ENCODE measurements at places on chromosomes 2 and 18.

DNA sequence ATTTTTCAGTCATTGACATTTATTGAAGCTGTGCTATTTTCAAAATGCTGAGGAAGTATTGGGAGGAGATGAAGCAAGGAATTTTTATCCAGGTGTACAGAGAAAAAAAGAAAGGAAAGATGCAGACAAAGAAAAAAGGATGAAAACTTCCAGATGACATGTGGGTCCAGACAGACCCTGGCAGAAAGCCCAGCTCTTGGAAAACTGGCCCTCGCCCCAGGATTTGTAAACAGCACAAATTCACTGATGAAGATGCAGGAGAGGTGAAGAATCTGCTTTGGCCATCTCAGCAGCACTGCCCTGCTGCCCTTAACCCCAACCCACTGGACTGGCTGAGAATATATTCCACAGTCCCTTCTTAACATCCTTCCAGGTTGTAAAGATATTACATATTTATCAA is 12.5 kb downstream of the TACR1 start:
- no peak for DNase-seq

- DNase-seq: no peak
Measured at GRCh38 chr2:85355073-85355410, 473 bp downstream of the ELMOD3 start.

GRCh38 chr2:108823286-108823685 is 36.7 kb downstream of the CCDC138 start:
- DNase-seq: no peak

DNA sequence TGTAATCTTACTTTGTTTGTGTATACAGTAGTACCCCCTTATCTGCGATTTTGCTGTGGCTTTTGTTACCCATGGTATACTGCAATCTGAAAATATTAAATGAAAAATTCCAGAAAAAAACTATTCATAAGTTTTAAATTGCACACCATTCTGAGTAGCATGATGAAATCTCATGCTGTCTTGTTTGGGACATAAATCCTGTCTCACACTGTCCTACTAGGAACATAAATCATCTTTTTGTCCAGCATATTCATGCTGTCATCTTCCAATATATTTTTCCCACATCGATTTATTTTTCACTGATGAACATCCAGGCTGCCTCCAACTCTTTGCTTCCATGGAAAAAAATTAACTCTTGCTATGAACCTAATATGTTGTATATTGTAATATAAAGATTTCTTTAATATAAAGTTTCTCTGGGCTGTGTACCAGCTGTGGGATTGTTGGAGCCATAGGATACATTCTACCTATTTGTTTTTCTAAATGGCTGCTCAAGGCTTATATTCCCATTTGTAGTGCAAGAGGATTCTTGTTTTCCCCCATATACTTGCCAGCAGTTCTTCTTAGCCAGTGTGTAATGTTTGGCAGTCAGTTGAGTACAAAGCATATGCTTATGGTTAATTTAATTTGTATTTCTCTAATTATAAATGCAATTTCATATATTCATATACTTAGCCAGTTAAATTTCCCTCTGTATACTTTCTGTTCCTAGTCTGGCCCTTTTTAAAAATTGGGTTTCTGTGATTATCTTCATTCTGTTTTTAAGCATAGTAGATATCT is 114.3 kb upstream of the MYO3B start:
- no peak for DNase-seq

GRCh38 chr2:74504591-74504990 is 2.9 kb downstream of the PCGF1 start:
- no peak for DNase-seq

DNA sequence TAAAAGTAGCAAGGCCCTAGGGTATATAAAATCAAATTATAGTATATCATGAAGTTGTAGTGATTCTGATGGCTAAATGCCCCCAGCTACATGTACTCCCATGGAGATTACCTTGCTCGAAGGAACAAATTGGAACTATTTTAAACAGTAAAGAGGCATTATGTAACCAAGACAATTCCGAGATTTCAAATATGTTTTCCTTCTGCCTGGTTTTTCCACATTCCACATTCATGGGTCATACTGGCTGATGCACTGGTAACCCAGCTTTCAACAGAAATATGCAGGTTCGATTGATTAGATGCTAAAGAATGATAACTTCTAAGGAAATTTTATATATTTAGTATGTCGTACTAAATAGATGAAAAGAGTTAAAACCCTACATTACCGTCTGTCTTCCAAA is 62.3 kb upstream of the MGAT4A start:
- DNase-seq: no peak

GRCh38 chr2:45610281-45611019 is 617 bp downstream of the SRBD1 start:
- DNase-seq: peak; percentile 85

GRCh38 chr18:66325251-66325650 is 278.6 kb downstream of the CDH19 start:
- no peak for DNase-seq

GRCh38 chr18:2894131-2894840 is 47.5 kb downstream of the EMILIN2 start:
- no peak for DNase-seq

DNA sequence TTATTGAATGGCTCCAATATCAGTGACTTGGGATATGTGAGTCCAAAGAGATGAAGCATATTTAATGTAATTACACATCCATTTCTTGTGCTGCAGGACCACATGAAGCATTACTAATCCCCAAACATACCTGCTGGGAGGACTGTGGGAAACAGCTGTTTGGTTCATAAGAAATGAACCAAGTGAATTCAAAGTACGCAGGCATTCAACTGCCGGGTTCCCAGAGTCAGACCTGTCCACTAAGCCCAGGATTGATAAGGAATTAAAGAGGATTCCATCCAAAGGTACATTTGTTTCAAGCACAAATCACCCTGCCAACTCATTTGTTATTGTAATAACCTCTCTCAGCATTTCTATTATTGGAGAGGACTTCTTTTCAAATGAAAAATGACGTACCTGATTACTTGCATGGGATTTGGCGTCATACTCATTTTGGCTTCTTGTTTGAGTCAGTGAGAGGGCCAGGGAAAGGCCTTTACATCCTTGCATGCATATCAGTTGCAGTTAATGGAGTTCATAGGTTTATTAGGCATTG is 230.7 kb downstream of the TXNL1 start:
- no peak for DNase-seq

DNA sequence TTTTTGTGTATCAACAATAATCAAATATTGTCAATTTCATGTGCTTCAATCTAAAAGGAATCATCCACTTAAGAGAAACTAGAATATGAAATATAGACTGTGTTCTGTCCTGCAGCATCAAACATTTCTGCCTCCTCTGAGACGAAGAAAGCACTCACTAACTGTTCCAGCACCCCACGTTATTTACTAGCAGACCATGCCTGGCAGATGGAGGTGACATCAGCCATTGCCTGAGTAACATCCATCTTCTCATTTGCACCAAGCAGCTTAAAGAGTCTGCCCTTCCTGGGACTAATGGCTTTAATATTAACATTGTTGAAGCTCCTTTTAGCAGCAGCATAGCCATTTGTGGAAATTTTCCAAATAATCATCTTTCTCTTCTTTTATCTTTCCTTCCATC is 25.7 kb downstream of the SGPP2 start:
- DNase-seq: no peak

DNA sequence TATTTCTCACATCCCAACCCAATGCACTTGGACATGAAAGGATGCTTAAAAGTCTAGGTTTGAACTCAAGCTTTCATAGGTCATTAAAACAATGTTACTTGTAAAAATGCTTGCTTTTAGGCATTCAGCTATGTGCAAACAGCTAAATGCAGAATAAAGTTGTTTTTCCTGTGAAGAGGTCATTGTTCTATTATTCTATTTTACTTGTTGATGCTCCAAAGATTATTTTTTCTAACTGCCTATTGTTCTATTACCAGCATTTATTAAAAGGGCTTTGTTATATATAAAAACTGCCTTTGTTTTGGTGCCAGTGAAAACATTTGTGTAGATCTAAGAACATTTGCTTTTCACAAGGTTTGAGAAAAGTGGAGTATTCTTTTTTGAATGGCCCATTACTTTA is 49.4 kb downstream of the TMEM178A start:
- DNase-seq: no peak

GRCh38 chr18:8943900-8944870 is 158.3 kb upstream of the NDUFV2 start:
- no peak for DNase-seq

DNA sequence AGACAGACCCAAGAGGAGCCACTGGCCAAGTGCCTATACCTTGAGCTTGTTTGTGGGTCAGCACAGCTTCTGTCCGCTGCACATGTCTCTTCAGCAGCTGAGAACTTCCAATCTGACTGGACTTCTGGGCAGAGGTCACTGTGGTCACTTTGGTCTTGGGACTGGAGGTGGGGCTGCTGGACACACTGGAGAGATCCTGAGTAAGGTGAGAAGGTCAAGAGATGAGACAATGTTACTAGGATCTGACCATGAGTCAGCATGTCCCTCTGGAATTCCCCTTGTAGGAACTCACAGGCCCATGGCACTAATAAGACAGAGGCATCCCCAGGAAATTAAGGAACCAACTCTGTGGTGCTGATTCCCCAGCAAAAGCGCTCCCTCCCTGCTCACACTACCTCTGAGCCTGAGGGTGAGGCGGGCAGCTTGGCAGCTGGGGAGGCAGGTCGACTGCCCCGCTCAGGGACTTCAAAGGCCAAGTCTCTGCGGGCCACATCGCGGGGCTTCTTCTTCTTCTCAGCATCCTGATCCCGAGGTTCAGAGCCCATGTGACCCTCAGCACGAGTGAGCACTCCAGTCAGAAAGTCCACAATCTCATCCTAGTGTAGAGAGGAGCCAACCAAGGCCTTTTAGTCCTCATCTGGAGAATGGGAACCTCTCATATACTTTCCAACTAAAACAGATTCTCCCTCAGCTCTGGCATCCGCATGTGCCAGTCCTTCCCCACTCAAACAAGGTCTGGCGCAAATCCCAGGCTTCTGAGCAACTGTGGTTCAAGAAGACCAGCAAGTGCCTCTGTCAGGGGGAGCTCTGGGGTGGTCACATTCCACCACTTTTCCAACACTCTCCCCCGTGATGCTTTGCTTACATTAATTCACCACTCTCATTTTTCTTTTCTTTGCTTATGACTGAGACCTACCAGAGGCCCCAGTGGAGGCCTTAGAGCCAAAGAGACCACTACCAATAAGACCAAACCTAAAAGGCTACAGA is 29.4 kb downstream of the KANSL3 start:
- DNase-seq: no peak

DNA sequence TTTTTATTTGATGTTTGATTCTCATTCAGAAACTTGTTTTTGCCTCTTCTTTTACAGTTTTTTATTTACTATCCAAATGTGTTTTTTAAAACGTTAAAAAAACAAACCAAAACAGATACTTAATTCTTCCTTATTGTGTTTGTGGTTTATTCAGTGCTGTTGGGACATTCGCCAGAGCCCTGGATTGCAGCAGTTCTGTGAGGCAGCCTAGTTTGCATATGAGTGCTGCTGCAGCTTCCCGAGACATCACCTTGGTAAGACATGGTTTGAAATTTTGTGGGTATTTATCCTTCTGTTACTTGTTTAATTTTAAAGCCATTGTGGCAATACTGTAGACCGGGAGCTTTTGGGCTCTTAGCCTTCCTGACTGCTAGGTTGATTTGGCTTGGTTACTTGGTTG is 91.2 kb downstream of the MTA3 start:
- no peak for DNase-seq

GRCh38 chr18:46174342-46175041 is 70.3 kb downstream of the HAUS1 start:
- DNase-seq: no peak

- DNase-seq: no peak
Measured at GRCh38 chr2:9807056-9807455, 36.2 kb upstream of the TAF1B start.

GRCh38 chr2:145813481-145813880 is 1293.6 kb upstream of the ZEB2 start:
- no peak for DNase-seq

GRCh38 chr2:159475793-159476192 is 140.6 kb downstream of the BAZ2B start:
- no peak for DNase-seq

- no peak for DNase-seq
Measured at GRCh38 chr2:233092432-233093165, 32.5 kb downstream of the INPP5D start.

DNA sequence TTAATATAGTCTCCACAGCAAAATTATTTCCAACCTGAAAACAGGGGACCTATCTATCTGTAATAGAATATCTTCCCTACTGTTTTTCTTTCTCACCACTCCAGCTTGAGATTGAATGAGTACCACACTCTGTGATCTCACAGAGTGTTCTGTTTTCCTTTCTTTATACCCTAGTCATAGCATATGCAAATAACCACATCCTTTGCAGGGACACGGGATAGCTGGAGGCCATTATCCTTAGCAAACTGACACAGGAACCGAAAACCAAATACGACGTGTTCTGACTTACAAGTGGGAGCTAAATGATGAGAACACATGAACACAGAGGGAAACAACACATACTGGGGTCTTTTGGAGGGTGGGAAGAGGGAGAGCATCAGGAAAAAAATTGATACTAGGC is 224.7 kb downstream of the SLC8A1 start:
- no peak for DNase-seq

- no peak for DNase-seq
Measured at GRCh38 chr18:10269261-10269660, 185.2 kb upstream of the APCDD1 start.

GRCh38 chr18:67608191-67608590 is 91.7 kb upstream of the DSEL start:
- DNase-seq: no peak

GRCh38 chr18:29969876-29970275 is 1072.7 kb downstream of the DSC3 start:
- no peak for DNase-seq

GRCh38 chr2:74534411-74534810 is 4.7 kb downstream of the HTRA2 start:
- DNase-seq: no peak

DNA sequence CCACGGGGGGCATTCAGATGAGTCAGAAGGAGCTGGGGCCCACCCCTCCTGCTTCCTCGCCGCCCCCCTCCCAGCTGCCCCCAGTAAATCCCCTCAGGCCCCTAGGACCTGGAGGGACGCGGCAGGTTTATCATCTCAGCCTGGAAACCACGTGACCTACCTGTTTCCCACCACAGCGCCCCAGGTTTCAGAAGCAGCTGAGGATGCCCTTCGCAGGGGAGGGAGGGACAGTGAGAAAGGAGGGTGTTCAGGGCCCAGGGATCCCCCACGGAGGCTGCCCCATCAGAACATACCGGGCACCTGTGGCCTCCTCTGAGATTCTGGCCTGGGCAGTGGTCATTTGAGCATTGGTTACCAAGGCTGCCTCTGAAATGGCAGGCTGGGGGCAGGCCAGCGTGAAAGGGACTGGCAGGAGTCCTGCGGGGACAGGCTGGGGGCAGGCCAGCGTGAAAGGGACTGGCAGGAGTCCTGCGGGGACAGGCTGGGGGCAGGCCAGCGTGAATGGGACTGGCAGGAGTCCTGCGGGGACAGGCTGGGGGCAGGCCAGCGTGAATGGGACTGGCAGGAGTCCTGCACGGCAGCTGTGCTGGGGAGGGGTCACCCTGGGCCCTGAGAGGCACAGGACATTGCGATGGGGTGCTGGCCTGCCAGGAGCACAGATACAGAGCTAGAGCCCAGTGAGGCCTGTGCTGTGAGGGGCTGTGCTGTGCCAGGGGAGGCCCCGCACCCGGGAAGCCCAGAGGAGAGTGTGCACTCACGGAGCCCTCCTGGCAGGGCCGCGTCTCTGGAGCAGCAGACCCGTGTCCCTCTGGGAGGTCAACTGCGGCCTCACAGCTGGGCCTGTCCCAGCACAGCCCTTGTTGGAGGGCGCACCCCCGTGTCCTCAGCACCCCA is 1.6 kb downstream of the NEU4 start:
- no peak for DNase-seq

All from small intestine (tissue), 16 donors.